Right renal pelvis (tissue), 4 donors: ENCODE measurements at places on chromosomes 13 and 19. TPM values are rescaled to one million over a fixed set of nuclear protein-coding genes. Genes with fewer than 3 reads are reported as not detected.

The PRODH2 gene
- polyA plus RNA-seq = 48.0 TPM

The CEBPA gene
- polyA plus RNA-seq = 4.3 TPM

DNA sequence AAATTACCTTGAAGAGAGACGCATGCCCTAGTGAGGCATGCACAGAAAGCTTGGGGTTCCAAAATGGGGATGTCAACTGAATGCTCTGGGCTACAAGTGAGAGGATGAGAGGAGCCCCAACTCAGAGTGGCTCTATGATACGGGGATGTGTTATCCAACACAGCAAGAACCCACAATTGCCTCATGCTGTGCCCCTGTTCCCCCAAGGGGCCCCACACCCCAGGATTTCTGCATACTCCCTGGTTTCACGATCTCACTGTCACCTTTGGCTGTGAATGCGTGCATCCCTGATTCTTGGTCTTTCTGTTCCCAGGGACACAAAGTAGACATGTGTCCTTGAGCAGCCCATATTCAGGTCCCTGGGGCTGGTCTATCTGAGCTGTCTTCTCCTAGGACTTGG lies 29.3 kb downstream of the WDR88 start:
- no peak for DNase-seq

DNA sequence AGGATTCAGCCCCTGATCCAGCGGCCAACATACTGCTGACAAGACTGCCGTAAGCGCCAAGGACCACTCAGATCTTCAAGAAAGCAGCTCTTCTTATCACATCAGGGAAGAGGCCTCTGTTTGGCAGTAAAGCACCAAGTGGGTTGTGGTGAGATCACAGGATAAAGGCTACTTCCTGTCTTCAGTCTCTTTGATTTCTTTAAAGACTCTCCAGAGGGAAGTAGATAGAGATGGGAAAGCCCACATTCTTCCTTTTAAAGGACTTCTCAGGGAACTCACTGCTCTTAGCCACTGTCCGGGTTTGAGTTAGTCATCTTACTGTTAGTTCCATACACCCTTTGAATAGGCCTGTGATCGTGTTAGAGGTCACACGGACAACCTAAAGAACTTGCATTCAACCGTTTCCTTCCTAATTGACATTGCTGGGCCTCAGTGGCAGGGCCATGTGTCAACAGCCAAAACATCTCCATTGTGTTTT lies 47.2 kb upstream of the POMP start:
- no peak for DNase-seq

- DNase-seq = no peak
Measured at GRCh38 chr13:40508127-40508526, 158.3 kb downstream of the FOXO1 start.

The FCGBP gene
- polyA plus RNA-seq = 5.6 TPM

GRCh38 chr13:32476892-32477291 lies 49.0 kb upstream of the N4BP2L1 start:
- DNase-seq = no peak

DNA sequence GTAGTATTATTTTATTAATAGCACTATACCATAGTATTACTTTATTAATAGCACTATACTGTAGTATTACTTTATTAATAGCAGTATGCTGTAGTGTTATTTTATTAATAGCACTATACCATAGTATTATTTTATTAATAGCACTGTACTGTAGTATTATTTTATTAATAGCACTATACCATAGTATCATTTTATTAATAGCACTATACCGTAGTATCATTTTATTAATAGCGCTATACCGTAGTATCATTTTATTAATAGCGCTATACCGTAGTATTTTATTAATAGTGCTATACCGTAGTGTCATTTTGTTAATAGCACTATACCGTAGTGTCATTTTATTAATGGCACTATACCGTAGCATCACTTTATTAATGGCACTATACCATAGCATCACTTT lies 191.8 kb downstream of the GPC6 start:
- no peak for DNase-seq

The LATS2 gene
- polyA plus RNA-seq = 26.6 TPM

The RDH13 gene
- 14.6 TPM for polyA plus RNA-seq

The FBXW9 gene
- 12.4 TPM for polyA plus RNA-seq

The ZNF154 gene
- polyA plus RNA-seq = 24.8 TPM
